ENCODE measurements at places on chromosomes 5 and 9. TPM values are rescaled to one million over a fixed set of nuclear protein-coding genes. Genes with fewer than 3 reads are reported as not detected.
A peak's percentile ranks its signal among the peaks of the same experiment; 100 is the strongest.

DNA sequence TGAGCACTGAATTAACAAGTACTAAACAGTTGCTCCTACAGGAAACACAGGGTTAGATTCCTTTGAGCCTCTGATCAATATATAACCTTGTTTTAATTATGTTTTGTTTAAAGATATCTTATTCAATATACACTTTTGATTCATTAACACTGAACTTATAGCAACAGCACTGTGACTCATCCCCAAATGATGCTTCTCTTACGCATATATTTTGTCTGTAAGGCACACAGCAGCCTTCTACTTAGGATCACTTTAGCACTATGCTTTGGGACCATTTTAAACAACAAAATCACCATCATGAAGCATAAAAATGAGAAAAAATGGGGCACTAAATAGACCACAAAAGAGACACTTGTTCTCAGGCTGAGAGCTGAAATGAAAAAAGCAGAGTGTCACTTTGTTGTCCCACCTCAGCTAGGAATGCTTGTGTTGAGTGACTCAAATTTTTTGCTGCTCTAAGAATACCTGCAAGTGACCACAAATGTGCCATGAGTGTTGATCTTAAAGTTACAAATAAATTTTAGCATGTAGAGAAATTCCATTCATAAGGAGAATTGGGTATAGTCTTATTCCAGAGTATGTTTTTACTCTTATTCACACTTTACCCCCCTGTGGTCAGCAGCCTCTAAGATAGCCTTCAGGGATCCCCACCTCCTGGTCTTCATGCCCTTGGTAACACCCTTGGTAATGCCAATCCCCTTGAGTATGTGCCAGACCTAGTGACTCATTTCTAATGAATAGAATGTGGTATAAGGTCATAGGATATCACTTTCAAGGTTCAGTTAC, 252.7 kb upstream of the IL12B start:
- H3K36me3 ChIP-seq, result no peaks in the 10 kb centered on the region
- no peak overlapping the region for H3K27ac ChIP-seq
- H3K27me3 ChIP-seq, result no peaks in the 10 kb centered on the region
- DNase-seq, result no peak
- no peak overlapping the region for H3K4me3 ChIP-seq
- no peaks in the 10 kb centered on the region for H3K4me1 ChIP-seq

- no peaks in the 10 kb centered on the region for H3K36me3 ChIP-seq
- H3K4me1 ChIP-seq, result peaks cover 11% of the 10 kb centered on the region
- no peak overlapping the region for H3K4me3 ChIP-seq
- no peak for DNase-seq
These were observed 3.6 kb upstream of the AGPAT2 start for GRCh38 chr9:136690806-136691261.

DNA sequence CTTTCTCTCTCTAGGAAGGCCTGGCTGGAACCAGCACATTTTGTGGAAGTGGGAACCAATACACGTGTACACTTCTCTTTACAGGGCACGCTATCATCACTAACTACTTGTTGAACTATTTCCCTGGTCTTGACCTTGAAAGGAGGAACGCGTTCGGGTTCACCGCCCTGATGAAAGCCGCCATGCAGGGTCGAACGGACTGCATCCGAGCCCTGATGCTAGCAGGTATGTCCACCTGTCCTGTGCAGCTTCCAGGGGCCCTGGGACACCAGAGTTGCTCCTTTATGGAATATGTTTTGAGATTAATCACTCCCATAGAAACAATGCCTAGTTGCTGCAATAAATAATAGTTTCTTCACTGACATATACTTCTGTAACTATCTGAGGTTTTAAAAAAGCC, 74.1 kb downstream of the ANKRD33B start:
- H3K36me3 ChIP-seq, result no peaks in the 10 kb centered on the region
- peaks cover 9% of the 10 kb centered on the region for H3K27me3 ChIP-seq
- no peak overlapping the region for H3K4me3 ChIP-seq
- peaks cover 17% of the 10 kb centered on the region for H3K4me1 ChIP-seq
- H3K27ac ChIP-seq, result no peak overlapping the region
- no peak for DNase-seq

- H3K36me3 ChIP-seq, result peaks cover 10% of the 10 kb centered on the region
- peaks cover 1% of the 10 kb centered on the region for H3K27me3 ChIP-seq
- DNase-seq, result no peak
- H3K4me3 ChIP-seq, result no peak overlapping the region
- H3K27ac ChIP-seq, result no peak overlapping the region
- peaks cover 24% of the 10 kb centered on the region for H3K4me1 ChIP-seq
These were observed 232.9 kb downstream of the NFIB start for GRCh38 chr9:14080959-14081542.

GRCh38 chr5:76524101-76524835, 98.9 kb downstream of the F2RL2 start:
- H3K27me3 ChIP-seq, result no peaks in the 10 kb centered on the region
- no peak overlapping the region for H3K4me3 ChIP-seq
- H3K27ac ChIP-seq, result peak overlapping the region; percentile 17
- no peak for DNase-seq

GRCh38 chr5:163362840-163363371, 74.5 kb upstream of the CCNG1 start:
- H3K27me3 ChIP-seq, result no peaks in the 10 kb centered on the region
- no peak for DNase-seq
- no peak overlapping the region for H3K4me3 ChIP-seq
- H3K36me3 ChIP-seq, result no peaks in the 10 kb centered on the region
- no peak overlapping the region for H3K27ac ChIP-seq

DNA sequence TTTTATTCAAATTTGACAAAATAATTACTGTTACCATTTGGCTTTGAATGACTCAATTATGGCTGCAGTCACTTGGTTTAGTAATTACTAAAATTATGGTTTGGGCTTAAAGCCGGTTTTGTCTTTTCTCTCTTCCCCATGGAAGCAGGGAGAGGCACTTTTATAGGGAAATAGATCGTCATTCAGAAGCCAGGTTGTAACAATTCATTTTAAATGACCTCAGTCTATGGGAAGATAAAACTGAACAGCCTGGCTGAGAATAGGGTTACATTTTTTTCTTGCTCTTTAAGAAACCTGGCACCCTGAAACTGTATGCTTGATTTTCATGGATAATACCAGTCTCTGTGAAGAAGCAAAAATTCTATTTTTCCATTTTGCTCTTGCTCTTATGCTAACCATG, 169.8 kb downstream of the SMC2 start:
- H3K4me1 ChIP-seq, result peaks cover under 1% of the 10 kb centered on the region
- DNase-seq, result no peak
- H3K27ac ChIP-seq, result no peak overlapping the region
- H3K27me3 ChIP-seq, result no peaks in the 10 kb centered on the region
- H3K4me3 ChIP-seq, result no peak overlapping the region

- H3K4me3 ChIP-seq, result no peak overlapping the region
- peaks cover 4% of the 10 kb centered on the region for H3K4me1 ChIP-seq
- peaks cover 1% of the 10 kb centered on the region for H3K27me3 ChIP-seq
These were observed 34.1 kb downstream of the STARD4 start for GRCh38 chr5:111478266-111478665.

- DNase-seq, result no peak
- peaks cover 2% of the 10 kb centered on the region for H3K4me1 ChIP-seq
- no peak overlapping the region for H3K4me3 ChIP-seq
- H3K36me3 ChIP-seq, result no peaks in the 10 kb centered on the region
These were observed 19.5 kb downstream of the THBS4 start for GRCh38 chr5:80054682-80055081.

DNA sequence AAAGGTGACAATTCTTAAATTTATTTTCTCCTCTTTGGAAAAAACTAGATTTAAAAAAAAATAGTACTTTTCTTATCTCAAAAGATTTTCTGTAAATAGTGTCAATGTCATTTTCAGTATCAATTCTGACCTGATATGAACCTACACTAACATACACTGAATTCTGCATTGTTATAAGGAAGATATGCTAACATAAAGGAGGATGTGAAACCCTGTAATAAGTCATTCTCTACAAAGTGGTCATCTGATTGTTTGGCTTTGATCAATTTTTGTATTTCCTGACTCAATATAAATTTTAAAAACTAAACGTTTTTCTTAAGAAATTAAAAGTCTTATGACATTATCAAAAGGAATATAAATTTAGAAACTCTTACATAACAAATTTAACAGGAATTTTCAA, 233.6 kb upstream of the EDIL3 start:
- peaks cover 3% of the 10 kb centered on the region for H3K4me1 ChIP-seq
- H3K36me3 ChIP-seq, result no peaks in the 10 kb centered on the region
- H3K27ac ChIP-seq, result no peak overlapping the region
- no peaks in the 10 kb centered on the region for H3K27me3 ChIP-seq
- DNase-seq, result no peak
- no peak overlapping the region for H3K4me3 ChIP-seq

- no peak overlapping the region for H3K4me3 ChIP-seq
- DNase-seq, result no peak
- peaks cover 4% of the 10 kb centered on the region for H3K27me3 ChIP-seq
- H3K4me1 ChIP-seq, result peaks cover 11% of the 10 kb centered on the region
- H3K36me3 ChIP-seq, result no peaks in the 10 kb centered on the region
- no peak overlapping the region for H3K27ac ChIP-seq
These were observed 459.6 kb downstream of the RAB3C start for GRCh38 chr5:59042201-59043055.

GRCh38 chr9:77879437-77879943, 152.1 kb downstream of the GNAQ start:
- peaks cover 18% of the 10 kb centered on the region for H3K4me1 ChIP-seq
- DNase-seq, result no peak
- H3K27ac ChIP-seq, result no peak overlapping the region
- peaks cover 2% of the 10 kb centered on the region for H3K27me3 ChIP-seq

DNA sequence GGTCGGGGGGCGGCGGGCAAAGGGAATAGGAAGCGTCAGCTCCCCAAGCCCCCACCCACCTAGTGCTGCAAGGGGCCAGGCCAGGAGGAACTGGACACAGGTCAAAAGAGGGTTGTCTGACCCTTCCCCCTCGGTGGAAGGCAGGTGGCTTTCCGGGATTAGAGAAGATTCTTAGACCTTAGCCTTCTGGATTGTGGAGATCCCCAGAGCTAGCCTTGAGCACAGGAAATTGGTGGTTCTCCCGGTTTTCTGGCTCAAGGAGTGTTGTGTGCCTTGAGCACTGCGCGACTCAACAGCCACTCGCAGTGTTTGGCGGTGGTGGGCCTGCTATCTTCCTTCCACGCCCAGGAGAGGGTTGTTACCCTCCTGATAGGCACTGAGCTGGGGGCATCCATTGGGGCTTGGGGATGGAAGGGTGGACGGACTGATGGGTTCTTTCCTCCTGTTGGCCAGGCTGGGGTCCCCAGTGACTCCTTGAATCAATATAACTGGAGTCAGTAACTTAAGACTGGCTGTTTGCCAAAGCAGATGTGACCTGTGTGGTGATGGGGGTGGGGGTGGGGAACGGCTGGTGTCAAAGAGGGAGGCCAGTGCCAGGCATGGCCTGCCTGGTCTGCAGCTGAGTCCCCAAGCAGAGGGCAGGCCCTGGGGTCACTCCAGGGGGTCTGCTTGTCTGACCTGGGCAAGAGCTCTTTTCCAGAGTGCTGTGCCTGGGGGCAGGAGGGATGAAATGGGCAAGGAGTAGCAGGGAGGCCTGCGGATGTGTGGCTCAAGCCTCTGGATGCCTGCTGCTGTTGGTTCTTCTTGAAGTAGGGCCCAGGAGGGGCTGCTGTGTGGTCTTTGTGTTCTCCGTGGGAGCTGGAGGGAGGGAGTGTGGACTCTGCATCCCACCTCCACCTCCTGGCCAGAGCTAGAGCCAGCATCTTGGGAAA, 2.1 kb downstream of the FGF18 start:
- H3K27me3 ChIP-seq, result peaks cover 8% of the 10 kb centered on the region
- no peaks in the 10 kb centered on the region for H3K36me3 ChIP-seq
- DNase-seq, result no peak
- no peak overlapping the region for H3K4me3 ChIP-seq
- no peak overlapping the region for H3K27ac ChIP-seq

Gene BARHL1
- total RNA-seq, result 2.4 TPM

Gene IL4
- total RNA-seq, result not detected

Gene TMEFF1
- total RNA-seq, result 45.8 TPM

Gene NUTM2G
- total RNA-seq, result not detected

Gene CDC37L1
- 10.7 TPM for total RNA-seq

Data from endothelial cell (in vitro differentiated cells).